CD4-positive, alpha-beta T cell treated with Interleukin-2 at 100 ng/mL for 4 hours (primary cell): ENCODE measurements at places on chromosomes 13 and 19.

DNA sequence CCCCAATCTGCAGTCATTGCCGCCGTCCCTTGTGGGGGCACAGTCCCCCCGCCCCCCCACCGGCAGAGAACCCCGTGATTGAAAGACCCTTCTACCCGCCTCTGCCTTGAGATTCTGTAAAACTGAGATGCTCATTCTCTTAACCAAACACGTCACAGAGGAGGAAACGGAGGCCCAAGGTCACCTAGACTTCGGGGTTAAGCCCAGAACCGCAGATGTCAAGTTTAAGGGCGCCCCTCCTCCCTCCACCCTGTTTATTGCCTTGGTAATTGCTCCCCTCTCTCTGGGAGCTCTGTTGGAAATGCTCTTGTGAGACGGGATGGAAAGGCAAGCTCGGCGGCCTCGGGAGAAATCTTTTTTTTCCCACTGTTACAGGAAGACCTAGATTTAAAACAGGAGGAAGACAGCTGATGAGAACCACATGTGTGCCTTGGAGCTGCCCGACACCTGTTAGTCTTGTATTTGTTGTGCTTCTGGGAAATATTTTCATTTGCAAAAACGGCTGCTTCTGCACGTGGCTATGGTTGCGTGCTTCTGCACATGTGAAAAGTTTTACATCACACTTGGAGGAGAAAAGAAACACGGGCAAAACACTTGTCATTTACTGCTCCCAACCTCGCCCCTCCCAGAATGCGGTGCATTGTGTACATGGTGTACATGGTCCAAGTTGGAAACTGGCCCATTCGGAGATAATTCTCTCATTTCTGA is 1.1 kb upstream of the MED26 start:
- no peak for DNase-seq

DNA sequence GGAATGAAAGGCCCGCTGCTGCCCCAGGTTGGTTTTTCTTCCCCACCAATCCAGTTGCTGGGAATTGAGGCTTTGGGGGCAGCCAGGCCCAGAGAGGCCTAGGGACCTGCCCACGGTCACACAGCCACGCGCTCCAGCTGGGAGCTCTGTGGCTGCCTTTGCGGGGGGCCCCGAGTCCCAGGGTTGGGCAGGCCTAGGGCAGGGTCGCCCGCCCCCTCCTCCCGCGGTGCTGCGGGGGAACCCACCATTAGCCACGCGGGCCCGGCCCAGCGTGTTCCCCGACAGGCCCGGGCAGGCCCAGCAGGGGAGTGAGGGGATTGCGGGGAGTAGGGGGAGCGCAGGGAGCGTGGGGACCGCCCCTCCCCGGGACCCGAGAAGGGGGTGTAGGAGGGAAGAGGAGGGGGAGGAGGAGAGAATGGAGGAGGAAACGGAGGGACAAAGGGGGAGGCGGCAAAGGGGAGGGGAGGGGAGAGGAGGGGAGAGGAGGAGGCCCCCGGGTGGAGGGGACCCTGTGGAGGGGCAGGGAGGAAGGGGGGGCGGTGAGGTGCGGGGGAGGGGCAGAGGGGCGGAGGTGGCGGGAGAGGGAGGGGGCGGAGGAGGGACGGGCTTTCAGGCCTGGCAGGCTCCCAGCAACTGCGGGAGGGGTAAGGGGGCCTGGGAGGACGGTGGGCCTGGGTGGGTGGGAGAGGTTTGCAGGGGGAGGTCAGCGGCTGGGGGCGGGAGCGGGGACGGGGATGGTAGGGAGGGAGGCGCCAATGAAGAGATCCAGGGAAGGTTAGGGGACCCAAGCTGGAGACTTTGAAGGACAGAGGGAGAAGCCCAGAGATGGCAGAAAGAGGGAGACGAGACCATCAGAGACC is 12.9 kb upstream of the TLE2 start:
- DNase-seq, result no peak

DNA sequence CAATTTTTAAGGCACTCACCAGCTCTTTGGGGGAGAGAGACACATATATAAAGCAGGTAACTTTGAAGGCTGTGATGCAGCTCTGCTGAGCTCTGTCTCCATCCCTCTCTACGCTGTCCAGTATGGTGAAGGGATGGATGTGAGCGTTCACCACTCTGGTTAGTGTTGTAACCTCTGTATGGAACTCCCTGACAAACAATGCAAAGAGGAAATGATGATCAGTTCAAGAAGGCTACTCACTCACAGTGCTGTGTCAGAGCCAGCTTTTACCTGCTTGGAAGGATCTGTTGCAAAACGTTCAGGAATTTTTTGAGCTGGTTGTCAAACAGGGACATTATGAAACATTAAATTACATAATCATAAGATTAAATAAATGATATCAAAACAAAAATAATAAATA is 90.8 kb upstream of the SLC10A2 start:
- no peak for DNase-seq

GRCh38 chr13:110237875-110238817 is 68.8 kb downstream of the COL4A1 start:
- no peak for DNase-seq

- DNase-seq, result no peak
Observed at GRCh38 chr13:100128373-100128772, 39.5 kb downstream of the PCCA start.

DNA sequence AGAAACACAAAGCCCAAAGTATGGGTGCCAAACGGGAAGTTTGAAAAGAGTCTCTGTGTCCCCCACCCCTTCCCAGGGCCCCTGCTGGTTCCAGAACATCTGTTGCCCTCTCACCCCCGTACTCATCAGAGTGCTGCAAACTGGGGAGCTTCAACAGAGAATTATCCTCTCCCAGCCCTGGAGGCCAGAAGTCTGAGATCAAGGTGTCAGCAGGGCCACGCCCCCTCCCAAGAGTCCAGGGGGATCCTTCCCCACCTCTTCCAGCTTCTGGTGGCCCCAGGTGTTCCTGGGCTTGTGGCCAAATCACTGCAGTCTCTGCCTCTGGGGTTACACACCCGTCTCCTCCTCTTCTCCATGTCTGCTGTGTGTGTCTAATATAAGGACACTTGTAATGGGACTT is 183.4 kb downstream of the PTPRS start:
- no peak for DNase-seq

DNA sequence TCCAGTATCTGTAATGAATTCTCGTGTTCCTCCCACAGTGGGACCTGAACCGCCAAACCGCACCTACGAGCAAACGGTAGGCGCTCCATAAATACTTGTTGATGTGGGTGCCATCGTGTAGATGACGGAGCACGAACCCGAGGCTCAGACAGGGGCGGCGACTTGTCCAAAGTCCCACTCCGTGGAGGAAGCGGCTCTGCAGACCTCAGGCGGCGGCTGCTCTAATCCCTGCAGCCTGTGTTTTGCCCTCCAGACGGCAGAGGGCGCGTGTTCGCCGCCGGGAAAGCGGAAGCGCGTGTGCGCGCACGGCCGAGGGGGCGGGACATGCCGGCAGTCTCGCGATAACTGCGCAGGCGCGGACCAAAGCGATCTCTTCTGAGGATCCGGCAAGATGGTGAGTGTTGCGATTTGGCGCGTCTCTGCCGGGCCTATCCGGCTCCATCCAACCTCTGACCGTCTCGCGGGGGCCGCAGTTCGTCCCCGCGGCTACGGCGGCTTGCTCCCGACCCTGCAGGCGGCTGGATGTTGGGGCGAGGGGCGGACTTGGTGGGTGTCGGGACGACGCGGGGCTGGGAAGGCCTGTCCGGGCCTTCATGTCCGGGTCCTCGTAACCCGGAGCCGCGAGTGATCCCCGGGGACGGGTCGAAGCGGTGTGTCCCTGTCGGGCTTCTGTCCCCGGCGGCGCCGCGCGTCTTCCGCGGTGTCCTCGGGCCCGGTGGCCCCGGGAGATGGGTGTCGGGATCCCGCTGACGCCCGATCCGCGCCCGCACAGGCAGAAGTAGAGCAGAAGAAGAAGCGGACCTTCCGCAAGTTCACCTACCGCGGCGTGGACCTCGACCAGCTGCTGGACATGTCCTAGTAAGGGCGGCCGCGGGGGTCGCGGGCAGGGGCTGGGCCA is at the start of gene RPS15:
Gene RPS15, plus strand, starts transcription at position 362 of the 898 bp plus-strand sequence. Its CDS starts 30 bp downstream, at position 392.
- DNase-seq, result peak; percentile 96

GRCh38 chr13:54614726-54615125 is 1586.1 kb downstream of the OLFM4 start:
- no peak for DNase-seq

- no peak for DNase-seq
Observed at GRCh38 chr19:48481846-48482639, 12.9 kb downstream of the CYTH2 start.

DNA sequence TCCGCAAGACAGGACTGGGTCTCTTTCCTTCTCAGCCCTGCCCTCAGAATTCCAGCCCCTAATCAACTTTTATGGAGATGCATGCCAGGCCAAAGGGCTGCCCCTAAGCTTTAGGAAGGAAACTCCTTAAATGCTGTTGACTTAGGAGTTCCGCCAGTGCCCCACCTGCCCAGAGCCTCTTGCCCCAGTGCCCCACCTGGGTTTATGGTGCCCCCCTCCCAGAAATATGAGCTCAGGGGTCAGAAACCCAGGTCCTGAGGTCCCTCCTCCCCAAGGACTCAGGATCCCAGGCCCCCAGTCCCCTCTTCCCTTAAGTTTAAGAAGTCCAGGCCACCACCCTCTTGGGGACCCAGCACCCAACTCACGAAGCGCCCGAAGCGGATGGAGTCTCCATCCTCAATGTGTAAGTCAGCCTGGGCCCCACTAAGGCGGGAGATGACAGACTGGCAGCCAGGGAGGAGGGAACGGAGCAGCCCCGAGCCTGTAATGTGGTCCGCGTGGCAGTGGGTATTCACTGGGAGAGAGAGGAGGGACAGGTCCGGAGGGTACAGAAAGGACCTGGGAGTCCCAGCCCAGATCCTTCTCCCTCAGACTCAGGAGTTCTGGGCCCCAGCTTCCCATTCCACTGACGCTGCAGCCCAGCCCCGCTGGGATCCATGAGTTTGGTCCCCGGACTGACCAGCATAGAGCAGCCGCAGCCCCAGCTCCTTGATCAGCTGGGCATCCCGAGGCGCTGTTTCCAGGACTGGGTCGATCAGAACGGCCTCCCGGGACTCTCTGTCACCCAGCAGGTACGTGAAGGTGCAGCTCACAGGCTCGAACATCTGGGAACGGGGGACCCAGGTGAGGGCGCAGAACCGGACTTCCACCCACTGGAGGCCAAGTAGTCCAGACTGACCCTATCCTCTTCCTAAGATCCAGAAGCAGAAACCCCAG is 897 bp downstream of the ETHE1 start:
- DNase-seq, result no peak
